AG10803 (cell line): ENCODE measurements at places on chromosomes 13 and 19.
A peak's percentile ranks its signal among the peaks of the same experiment; 100 is the strongest.

DNA sequence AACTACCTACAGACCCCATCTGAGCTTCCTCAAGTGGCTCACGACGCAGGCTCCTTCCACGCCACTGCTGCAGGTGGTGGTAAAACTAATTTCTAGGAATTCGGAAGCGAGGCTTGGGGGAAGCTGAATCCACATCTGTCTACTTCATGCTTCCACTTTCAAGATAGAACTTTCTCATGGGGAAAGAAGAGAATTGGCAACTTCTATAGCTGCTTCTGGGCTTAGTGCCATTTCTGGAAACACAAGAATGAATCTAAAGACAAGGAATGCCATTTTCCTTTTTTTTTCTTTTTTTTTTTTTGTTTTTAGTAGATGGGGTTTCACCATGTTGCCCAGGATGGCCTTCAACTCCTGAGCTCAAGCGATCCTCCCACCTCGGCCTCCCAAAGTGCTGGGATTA lies 2.8 kb upstream of the NLRP12 start:
- peak; percentile 78 for DNase-seq

DNA sequence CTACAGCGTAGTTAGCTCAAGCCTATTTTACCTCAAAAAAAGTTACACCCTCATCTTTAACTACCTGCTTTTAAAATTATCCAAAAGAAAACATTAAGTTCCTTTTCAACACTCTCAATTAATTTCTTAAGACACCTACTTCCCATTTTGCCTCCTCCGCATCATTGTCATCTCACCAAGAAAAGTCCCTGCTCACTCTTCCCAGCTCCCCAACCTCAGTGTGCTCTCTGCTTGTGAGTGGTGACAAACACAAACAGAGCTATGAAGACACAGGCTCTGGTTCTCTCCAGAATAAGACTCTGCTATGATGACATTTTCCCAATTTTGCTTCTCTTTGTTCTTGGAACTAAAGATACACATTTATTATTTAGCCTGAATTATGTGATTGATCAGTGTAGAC lies 385.1 kb upstream of the HTR2A start:
- no peak for DNase-seq

DNA sequence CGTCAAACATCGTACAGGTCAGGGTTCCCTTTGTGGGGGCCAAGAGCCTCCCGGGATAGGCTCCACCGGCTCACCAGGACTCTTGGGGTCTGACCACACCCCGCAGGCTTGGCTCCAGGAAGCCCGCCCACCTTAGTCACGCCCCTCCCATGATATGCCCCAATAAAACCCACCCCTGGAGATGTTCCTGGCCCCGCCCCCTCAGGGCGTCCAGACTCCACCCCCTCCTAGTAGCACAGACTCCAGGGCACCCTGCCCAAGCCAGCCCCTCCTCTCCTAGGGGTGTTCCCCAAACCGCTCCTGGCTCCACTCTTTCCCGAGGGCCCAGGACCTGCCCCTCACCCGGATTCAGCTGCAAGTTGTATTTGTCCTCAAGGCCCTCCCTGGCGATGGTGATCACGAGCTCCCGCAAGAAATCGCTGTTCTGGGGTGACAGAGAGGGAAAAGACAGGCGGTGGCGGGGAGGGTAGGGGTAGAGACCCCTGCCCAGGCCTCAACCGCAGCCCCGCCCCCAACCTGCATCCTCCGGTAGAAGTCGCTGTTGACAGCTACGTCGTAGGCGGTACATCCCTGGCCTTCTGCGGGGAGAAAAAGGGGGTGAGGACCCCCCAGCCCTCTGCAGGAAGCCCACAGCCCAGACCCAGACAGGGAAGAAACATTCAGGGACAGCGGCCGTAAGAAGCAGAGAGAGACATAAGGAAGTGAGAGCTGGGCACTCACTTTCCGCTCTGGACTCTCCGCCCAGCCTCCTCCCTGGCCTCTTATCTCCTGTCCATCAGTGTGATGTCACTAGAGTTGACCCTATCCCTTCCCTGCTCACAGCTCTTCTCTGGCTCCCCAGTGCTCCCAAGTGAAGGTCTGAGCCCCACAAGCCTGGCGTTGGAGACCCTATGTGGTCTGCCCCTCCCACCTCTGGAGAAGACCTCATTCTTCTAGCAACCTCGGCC lies 3.9 kb downstream of the PIH1D1 start:
- no peak for DNase-seq

DNA sequence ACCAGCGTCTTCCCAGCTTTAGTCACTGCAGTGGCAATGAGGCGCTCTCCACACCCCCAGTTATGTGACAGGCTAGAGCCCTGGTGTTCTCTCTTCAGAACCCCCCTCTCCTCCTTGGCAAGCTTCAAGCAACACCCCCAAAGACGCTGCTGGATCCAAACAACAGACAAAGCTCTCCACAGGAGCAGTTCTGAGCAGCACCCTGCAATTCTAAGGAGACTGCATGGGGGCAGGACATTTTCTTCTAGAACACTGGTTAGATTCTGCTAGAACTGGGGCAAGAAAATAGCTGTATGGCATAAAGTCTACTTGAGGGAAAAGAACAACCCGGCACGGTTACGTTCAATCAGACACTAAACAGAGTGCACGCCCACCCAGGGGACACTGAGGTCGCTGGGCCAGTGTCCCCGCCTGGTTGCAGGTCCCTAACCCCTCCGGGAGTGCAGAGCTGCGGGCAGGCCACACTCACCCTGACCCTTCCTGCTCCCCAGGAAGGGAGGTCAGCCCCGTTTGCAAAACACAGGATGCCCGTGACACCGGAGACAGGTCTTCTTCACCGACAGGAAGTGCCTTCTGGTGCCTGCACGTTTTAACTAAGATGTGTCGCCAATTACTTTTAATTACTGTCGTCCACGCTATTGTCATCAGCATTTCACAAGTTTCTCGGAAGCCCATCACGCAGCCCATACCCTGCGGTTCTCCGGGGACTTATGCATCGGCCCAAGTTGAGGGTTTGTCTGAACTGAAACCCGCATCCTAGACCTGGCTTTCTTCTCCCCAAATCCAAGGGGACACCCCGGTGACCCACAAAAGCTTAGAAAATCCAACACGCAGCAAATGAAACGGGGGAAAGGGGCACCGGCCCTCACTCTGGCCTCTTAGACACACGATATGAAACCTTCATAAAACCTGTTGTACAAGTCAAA lies 943 bp downstream of the GJB6 start:
- DNase-seq: no peak

DNA sequence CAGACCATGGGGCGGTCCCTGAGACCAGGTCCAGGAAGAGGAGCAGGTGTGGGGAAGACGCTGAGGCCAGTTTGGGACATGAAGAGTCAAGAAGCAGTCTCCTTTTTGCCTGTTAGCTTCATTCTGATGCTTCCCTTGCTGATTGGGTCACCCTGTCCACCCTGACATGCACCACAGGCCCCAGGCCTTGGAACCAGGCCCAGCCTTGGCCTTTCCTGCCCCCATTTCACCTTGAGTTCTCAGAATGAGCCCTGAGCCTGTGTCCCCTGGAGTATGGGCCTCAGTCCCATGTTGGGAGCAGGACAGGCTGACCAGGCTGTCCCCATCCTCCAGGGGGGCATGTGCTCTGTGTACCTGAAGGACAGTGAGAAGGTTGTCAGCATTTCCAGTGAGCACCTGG lies 4.9 kb upstream of the TIMM50 start:
- no peak for DNase-seq

DNA sequence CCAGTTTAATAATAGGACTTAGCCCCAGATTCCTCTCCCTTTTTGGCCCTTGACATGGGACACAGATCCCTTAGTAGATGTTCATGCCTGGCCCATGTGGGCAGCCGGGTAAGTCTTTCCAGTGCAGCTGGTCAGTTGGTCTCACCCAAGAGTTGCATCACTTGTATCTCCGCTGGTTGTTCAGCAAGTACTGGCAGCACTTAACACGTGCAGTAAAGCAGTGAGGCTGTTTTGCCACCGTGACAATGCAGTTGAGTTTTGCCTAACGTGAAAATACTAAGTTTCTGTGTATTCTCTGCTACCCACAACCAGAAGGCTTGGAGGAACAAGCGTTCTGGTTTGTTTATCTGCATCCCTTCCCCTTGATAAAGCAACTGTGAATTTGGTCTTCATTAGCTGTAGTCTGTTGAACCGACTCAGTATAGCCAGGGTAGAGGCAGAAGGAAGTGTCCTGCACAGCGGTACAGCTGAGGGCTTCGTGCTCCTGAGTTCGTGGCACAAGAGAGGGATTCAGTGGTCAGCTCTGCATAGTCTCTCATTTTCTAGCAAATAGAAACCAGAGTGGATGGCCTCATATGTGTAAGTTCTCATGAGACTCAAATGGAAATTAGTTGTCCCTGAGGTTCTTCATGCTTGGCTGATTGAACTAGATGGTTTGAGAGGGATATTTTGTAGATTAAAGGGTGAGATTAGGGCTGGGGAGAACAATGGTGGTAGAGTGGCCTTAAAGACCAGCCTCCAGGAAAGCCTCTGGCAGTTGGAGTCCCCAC lies 50.3 kb downstream of the ARHGEF7 start:
- no peak for DNase-seq

DNA sequence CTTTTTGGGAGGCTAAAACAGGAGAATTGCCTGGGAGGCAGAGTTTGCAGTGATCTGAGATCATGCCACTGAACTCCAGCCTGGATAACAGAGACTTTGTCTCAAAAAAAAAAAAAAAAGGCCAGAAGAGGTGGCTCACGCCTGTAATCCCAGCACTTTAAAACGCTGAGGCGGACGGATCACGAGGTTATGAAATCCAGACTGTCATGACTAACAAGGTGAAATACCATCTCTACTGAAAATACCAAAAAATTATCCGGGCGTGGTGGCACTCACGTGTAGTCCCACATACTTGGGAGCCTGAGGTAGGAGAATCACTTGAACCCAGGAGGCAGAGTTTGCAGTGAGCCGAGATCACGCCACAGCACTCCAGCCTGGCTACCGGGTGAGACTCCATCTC lies 39.9 kb downstream of the ZNF611 start:
- no peak for DNase-seq

DNA sequence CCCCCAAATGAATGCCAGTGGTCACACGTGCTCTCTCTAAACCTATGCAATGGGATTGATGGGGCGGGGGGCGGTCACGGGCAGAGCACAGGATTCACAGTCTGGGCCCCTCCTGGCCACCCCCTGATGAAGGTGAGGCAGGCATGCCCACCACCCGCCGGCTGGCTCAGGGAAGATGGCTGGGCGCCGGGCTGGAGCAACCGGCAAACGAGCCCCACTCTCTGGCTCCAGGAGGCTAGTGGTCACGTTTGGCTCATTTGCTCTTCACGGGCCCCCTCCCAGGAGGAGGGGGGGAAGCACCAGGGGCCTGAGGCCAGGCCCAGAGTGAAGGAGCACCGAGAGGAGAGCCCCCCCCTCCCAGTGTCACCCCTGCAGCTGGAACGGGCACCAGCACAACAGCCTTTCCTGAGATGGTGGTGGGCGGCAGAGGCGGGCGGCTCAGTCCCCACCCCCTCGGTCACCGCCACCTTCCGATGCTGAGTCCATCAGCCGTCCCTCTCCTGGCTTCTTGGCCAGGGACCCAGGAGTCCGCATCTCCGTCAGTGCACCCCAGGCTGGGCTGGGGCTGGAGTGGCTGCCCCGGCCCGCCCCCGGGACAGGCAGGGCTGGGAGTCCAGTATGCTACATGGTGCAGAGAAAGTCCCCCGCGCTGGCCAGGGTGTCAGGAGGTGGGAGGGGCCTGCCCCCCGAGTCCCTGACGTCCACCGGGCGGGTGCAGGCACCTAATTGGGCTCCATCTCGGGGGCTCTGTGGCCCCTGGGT lies 9.7 kb downstream of the BBC3 start:
- DNase-seq: no peak

GRCh38 chr13:77521194-77521593 lies 14.3 kb upstream of the SCEL start:
- no peak for DNase-seq

- DNase-seq: peak; percentile 98
Observed at GRCh38 chr13:27403203-27403678, 21.2 kb upstream of the GTF3A start.

DNA sequence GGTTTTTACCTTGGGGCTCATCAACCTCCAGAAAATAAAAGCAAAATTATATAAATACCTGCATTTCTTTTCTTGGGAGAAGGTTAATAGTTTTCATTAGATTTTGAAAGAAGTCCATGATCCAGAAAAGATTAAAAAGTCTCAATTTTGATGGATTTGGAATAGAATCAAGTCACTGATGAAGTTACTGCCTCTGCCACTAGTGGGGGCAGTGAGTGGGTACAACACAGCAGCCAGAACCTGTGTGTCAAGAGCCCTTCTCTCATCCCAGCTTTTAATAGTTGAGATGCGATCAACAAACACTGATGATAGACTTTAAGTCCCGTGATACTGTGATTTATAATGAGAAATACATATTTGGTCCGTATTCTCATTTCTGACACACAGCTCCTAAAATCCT lies 686.7 kb downstream of the DIAPH3 start:
- no peak for DNase-seq

- DNase-seq: no peak
Observed at GRCh38 chr19:17026706-17027534, at the start of gene CPAMD8. Gene CPAMD8, minus strand, starts transcription at chr19:17026810. Its CDS starts 168 bp downstream, at chr19:17026642.

GRCh38 chr13:113218586-113218985 lies 9.2 kb downstream of the CUL4A start:
- DNase-seq: no peak

- peak; percentile 14 for DNase-seq
Observed at GRCh38 chr13:23462815-23463559, 29.5 kb upstream of the SACS start.

GRCh38 chr13:63198071-63198470 lies 1782.4 kb upstream of the PCDH20 start:
- peak; percentile 31 for DNase-seq
